ENCODE measurements at places on chromosomes 3 and 15. TPM values are rescaled to one million over a fixed set of nuclear protein-coding genes. Genes with fewer than 3 reads are reported as not detected.

The TM4SF1 gene
- total RNA-seq = 0.18 TPM

GRCh38 chr3:77885381-77885780, 845.5 kb downstream of the ROBO2 start:
- H3K27me3 ChIP-seq = no peaks in the 10 kb centered on the region
- no peak for DNase-seq
- no peak overlapping the region for H3K4me3 ChIP-seq
- no peaks in the 10 kb centered on the region for H3K36me3 ChIP-seq
- no peaks in the 10 kb centered on the region for H3K4me1 ChIP-seq

The RTF1 gene
- 35.5 TPM for total RNA-seq

- no peaks in the 10 kb centered on the region for H3K36me3 ChIP-seq
- DNase-seq = no peak
- no peak overlapping the region for H3K27ac ChIP-seq
Measured at GRCh38 chr3:110296885-110297284, 774.7 kb upstream of the NECTIN3 start.

The RFT1 gene
- total RNA-seq = 58.5 TPM

DNA sequence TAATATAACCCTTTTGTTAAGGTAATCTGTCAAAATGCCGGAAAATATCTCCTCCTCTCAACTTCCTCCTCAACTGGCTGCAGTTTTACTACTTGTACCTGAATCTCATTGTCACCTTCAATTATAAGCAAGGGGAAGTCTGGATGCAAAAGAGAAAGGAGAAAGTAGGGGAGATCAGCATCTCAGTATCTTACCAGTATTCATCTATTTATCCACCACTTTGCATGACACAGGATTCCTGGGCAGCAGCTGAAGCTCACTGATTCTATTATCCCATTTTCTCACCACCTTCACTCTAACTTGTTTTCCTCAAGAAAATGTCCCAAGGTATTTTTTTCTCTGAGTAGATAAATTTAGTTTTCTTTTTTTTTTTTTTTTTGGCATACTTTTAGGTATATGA, 440.5 kb upstream of the CBLB start:
- H3K27me3 ChIP-seq = no peaks in the 10 kb centered on the region
- H3K27ac ChIP-seq = no peak overlapping the region
- H3K4me1 ChIP-seq = no peaks in the 10 kb centered on the region
- no peak overlapping the region for H3K4me3 ChIP-seq

GRCh38 chr15:77087213-77087612, 16.3 kb upstream of the TSPAN3 start:
- peaks cover 7% of the 10 kb centered on the region for H3K4me1 ChIP-seq
- no peak overlapping the region for H3K27ac ChIP-seq
- H3K4me3 ChIP-seq = no peak overlapping the region
- DNase-seq = no peak
- no peaks in the 10 kb centered on the region for H3K36me3 ChIP-seq
- H3K27me3 ChIP-seq = no peaks in the 10 kb centered on the region

Measured in CD8-positive, alpha-beta memory T cell (primary cell).